ENCODE measurements at places on chromosomes 13 and 19.

- DNase-seq, result no peak
Observed at GRCh38 chr19:37692956-37693620, 26.5 kb downstream of the ZNF607 start.

- DNase-seq, result no peak
Observed at GRCh38 chr19:36963280-36963679, 47.1 kb downstream of the ZNF568 start.

GRCh38 chr19:49114630-49115363, 627 bp downstream of the LIN7B start:
- peak; percentile 84 for DNase-seq

- no peak for DNase-seq
Observed at GRCh38 chr19:662207-662961, 630 bp downstream of the RNF126 start.

DNA sequence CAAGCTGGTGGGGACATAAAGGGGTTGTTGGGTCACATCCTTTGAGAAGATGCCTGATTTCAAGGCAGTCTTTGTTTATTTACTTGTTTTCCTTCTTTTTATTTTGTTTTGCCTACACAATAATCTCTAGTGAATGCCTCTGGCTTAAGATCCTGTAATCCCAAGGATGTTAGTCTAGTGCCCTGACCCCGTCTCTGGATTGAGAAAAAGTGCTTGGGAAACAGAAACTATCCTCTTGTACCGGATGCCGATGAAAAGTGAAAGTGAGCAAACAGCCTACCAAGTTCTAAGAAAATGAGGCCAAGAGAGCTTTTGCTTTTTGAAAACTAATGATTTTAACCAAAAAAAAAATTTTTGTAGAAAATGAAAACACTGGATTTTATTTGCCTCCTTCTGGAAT, 42.1 kb upstream of the C1QTNF9 start:
- DNase-seq, result no peak

GRCh38 chr19:42290523-42291434, 11.2 kb upstream of the PRR19 start:
- peak; percentile 63 for DNase-seq

DNA sequence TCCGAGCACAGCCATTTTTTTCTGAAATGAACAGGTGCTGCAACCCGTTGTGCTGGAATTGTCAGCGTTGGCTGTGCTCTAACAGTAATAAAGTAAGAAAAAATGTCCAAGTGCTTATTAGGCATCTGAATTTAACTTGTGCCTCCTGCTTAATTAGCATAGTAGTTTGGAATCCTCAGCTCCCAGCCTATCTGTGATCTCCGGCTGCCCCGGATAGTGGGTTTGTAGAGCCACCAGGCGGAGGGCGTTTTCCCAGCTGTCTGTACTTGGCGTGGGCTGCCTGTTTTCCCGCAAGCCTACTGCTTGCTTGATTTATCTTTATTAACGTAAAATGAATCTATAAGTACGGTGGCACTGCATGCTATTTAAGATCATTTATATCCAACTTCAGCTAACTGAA, 137.9 kb downstream of the MTUS2 start:
- no peak for DNase-seq

DNA sequence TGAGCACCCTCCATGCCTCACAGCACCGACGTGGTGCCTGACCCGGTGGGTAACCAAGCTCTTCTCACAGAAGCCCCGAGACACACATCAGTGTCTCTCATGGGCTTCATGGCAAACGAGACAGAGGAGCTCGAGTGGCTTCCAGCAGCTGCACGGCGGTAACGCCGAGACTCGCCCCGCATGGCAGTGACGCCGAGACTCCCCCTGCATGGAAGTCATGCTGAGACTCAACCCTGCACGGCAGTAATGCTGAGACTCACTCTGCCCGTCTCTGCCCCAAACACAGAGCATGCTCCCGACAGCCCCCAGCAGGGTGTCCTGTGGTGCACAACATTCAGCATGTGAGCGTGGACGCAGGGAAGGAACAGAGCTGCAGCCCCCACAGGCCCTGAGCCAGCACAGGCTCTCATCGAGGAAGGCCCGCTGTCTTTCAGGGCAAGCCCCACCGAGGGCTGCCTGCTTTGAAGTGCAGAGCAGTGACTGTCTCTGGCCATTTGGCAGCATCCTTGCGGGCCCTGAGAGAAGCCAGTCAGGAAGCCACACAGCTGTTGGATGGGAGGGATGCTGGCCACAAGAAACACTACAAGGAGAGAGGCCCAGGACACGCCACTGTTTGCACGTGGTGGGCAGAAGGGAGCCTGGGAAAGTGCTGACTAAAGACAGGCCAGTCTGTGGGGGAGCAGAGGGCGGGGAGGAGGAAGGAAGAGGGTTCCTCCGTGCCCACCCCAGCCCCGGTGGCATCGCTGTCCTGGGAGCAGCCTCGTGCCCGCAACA, 9.5 kb downstream of the GAS6 start:
- DNase-seq, result no peak

DNA sequence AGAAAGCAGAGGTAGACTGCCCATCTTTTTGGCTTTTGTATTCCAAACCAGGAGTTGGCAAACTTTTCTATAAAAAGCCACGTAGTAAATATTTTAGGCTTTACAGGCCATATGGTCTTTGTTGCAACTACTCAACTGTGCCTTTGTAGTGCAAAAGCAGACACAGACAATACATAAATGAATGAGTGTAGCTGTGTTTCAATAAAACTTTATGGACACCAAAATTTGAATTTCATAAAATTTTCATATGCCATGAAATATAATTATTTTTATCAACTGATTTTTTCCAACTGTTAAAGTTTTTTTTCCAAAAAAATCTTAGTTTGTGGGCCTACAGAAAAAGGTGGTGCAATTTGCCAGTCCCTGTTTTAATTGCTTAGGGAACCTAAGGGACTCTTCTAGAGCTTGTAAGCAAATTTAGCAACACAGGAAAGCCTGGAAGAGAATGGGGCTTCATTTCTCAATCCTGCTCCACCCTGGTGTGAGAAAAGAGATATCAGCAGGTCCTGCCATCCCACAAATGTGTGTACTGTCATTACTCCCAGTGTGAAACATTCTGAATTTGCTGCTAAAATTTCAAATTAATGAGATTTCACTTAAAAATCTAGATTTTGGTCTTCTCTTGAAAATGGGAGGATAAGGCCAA, 194.2 kb downstream of the RGCC start:
- no peak for DNase-seq

- peak; percentile 68 for DNase-seq
Observed at GRCh38 chr19:35347171-35347929, at the start of gene FFAR1. FFAR1 (plus strand) TSS chr19:35347902; CDS start chr19:35351552, 3,650 bp downstream.

GRCh38 chr19:15107061-15108010, at the start of gene SYDE1:
SYDE1 (plus strand) TSS chr19:15107401; CDS start chr19:15107434, 33 bp downstream.
- DNase-seq, result no peak

- DNase-seq, result no peak
Observed at GRCh38 chr13:83568019-83568418, 314.3 kb downstream of the SLITRK1 start.

GRCh38 chr13:102240110-102240509, 161.7 kb downstream of the FGF14 start:
- no peak for DNase-seq

- no peak for DNase-seq
Observed at GRCh38 chr13:94140027-94140426, 339.5 kb downstream of the DCT start.

- DNase-seq, result no peak
Observed at GRCh38 chr13:37097076-37097475, 8.4 kb downstream of the CSNK1A1L start.

- DNase-seq, result no peak
Observed at GRCh38 chr19:42278452-42279154, 9.6 kb downstream of the CIC start.

DNA sequence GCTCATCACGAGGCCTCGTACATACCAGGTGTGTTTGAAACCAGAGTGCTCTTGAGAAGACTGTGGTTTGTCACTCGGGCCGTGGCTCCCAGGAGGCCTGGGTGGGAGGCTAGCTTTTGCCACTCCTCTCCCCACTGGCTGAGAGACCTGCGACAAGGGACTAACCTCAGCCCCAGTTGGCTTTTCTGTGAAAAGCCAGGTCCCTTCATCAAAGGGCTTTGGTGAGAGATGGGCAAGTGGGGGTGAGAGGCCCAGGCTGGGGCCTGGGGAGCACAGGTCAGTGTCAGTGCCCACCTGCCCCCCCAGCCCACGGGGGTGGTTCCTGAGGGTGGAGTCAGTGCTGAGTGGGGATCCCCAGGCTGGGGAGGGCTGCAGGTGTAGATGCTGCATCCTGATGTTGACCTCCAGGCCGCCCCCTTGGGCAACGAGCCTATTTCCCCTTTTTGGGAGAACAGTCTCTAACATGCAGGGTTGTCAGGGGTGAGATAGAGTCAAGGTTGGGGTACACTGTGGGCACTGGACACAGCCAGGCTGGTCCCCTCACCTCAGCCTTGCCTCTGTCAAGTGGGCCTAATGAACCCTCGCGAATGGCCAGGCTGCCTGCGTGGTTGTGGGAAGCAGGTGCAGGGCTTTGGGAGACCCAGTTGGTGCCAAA, 661 bp downstream of the KCNJ14 start:
- no peak for DNase-seq

DNA sequence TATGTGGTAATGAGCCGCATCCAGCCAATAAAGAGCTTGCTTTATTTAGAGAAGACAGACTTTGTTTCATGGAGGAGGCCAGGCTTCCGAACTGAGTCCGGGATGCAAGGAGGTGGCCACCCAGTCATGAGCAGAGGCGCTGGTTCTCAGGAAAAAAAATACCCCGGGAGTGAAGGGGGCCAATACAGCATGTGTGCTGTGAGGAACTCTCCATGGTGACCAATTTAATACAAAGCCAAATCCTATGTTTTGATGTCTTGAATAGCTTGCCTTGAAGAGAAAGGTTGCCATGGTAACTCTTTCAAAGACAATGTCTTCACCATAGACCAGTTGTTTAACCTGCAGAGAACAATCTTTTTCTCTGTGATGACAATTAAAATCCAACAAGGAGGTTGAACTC, 43.4 kb upstream of the PDCD5 start:
- no peak for DNase-seq

DNA sequence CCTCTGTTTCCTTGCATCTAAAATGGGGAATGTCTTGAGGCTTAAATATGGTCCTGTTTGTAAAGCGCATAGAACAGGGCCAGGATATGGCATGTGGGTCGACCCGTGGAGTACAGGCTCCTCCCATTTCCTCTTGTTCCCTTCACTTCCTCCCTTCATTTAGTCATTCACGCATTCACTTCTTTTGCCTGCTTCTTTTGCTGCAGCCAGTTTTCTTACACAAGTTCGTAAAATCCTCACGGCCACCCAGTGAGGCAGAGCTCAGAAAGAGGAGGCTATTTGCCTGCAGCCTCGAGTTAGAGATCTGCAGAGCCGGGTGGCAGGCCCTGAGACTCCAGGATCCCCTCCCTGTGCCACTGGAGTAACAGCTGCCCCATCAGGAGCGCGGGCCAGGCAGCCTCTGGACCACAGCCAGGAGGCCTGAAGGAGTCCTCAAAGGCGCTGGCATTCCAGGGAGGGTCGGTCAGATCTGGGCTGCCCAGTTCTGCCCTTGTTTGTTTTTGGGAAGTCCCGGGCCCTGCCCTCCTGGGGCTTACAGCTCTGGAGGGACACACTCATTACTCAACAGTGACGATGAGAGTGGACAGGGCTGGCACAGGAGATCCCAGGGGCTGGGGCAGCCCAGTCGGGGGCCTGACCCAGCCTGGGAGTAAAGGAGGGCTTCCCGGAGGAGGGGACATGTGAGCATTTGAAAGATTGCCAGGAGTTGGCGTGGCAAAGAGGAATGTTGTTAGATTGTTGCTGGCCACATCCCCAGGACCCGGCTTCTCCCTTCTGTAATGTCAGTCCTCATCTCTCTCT, 4.6 kb downstream of the PPP5C start:
- DNase-seq, result no peak

DNA sequence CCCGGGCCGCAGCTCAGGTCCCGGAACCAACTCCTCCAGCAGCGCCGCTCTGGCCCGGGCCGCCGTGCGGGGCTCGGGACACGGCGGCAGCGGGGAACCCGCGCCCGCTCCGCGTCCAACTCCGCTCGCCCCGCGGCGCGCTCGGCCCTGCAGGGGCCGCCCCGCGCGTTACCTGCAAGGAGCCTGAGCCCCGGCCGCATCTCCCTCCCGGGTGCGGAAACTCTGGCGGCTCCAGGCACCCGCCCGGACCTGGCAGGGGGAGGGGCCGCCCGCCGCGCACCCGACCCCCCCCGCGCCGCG, at the start of gene TMTC4:
Gene TMTC4 (minus strand): TSS at position 224 of the 300 bp plus-strand sequence. CDS start 4,433 bp downstream, outside the sequence.
- no peak for DNase-seq

DNA sequence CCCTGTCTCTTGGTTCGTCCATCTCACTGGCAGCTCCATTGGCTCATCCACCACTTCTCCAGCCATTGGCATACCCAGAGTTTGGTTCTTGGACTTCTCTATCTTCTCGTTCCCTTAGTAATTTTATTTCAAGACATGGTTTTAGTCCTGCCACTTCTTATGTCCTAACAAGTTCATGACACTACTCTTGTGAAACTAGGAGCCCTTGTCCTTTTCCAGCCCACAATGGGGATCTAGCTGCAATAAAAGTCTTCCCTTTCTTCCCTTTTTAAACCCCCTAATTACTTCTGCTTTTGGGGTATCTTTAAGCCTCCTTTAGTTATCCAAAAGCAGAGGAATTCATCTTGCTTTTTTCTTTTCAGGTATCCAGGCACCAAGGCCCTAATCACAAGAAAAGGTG, 2.9 kb upstream of the RCBTB2 start:
- DNase-seq, result no peak

- DNase-seq, result no peak
Observed at GRCh38 chr13:23588666-23589065, 18.5 kb downstream of the TNFRSF19 start.

DNA sequence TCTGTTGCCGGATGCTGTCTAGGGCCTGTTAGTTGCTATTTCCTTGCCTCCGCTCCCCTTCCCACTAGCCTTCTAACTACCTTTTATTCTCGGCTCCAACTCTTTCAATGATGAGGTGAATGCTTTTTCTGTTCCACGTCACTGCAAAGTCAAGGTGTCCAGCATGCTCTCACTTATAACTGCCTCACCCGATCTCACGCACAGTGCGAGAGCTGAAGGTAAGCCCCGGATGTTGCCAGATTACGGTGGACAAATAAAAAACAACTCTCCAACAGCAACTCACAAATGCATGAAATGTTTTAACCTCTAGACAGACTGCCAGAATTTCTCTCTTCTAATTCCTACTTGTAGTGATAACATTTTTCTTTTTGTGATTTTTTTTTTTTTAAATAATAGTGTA, 169.9 kb downstream of the STK24 start:
- peak; percentile 24 for DNase-seq

DNA sequence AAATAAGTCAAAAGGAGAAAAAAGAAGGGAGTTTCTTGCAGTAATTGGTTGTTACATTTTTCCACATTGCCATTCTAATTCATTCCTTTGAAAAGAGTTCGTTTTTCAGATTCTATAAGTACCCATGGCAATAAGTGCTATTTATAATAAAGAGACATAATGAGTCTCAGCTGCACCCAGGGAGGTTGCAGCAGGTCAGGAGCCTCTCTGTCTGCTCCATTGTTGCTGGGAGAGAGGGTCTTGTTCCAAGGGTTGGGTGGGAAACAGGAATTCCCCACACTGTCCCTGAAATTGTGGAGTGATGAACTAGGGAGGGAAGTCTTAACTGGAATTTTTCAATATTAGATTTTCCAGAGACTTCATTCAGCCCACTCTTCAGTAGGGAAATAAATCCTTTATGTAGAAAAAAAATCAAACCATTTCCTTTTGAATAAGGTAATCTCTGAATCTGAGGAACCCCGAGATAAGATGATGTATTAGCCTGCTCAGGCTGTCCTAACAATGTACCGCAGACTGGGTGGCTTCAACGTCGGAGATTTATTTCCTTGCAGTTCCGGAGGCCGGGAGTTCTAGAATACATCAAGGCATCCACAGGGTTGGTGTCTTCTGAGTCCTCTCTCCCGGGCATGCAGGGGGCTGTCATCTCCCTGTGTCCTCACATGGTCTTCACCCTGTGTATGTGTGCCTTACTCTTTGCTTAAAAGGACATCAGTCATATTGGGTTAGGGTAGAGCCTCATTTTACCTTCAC, 342.7 kb upstream of the TMTC4 start:
- no peak for DNase-seq

All from ascending aorta (tissue), 2 donors.